Common myeloid progenitor, CD34-positive (primary cell): ENCODE measurements at places on chromosomes 2 and 18.

DNA sequence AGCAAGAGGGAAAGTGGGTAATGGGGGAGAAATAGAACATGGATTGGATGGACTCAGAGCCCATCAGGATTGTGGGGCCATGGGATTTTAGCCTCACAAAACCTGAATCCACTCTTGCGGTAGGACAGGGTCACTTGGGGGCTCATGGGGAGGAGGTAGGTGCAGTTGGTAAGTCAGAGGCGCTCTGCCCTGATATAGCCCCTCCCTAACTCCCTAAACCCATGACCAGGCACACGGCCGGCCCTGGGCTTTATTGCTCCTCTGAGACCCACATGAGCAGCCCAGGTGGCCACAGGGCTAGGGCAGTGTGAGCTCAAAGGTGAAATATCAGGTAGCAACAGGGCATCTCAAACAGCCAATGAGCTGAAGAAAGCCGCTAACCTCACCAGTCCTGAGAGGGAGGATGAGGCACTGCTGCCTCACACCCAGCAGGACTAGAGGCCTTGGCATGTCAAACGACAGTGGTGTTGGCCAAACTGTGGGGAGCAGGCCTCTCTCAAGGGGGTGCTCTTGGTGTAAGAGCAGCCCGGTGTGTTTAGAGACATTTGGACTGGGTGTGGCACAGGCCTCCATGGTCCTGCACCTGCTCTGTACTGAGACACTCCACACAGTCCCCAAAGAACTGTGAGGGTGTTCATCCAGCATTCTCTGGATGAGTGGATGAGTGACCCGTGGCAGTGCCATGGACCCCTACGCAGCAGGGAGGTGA, 90.8 kb upstream of the HS6ST1 start:
- no peak for DNase-seq

- no peak for DNase-seq
Measured at GRCh38 chr18:48705043-48705442, 166.2 kb downstream of the CTIF start.

- DNase-seq = no peak
Measured at GRCh38 chr18:7978834-7979233, 411.7 kb downstream of the PTPRM start.

DNA sequence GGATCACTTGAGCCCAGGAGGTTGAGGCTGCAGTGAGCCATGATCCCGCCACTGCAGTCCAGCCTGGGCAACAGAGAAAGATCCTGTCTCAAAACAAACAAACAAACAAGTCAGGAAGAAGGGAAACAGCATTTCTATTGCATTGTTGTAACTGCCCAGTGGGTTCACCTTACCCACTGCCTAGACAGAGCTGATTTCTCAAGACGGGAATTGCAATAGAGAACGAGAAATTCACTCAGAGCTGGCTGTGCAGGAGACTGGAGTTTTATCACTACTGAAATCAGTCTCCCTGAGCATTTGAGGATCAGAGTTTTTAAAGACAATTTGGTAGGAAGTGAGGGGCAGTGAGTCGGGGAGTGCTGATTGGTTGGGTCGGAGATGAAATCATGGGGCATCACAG, 24.2 kb upstream of the RTTN start:
- no peak for DNase-seq

DNA sequence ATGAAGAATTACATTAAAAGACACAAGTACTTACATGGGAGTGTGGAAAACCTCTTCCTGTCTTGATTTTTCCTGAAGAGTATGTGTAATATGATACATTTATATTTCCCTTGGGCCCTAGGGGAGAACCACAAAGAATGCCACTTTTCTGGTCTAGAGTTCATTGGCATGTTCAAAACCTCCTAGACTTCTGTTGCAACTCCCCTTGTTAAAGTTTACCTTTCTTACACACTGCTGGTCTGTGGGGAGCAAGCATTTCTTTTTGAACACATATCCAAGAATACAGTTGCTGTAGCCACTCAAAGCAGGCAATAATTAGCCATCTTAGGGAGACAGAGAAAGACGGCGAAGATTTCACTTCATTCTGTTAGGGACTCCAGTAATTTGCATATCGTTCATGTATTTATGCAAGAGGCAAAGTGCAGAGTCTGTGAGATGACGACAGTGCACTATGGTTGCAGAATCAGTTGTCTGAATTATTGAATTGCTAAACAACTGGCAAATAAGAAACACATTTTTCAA, 103.5 kb downstream of the NOL4 start:
- DNase-seq = no peak

GRCh38 chr18:79677221-79677620, 2.4 kb upstream of the CTDP1 start:
- DNase-seq = no peak

- DNase-seq = no peak
Measured at GRCh38 chr2:172817411-172817810, 81.8 kb downstream of the RAPGEF4 start.

- no peak for DNase-seq
Measured at GRCh38 chr2:181680055-181680936, at the start of gene NEUROD1. TSS of gene NEUROD1 (minus strand) at chr2:181680517. CDS start at chr2:181678860, 1,657 bp downstream.
